ENCODE measurements at places on chromosomes 6 and 20.
A peak's percentile ranks its signal among the peaks of the same experiment; 100 is the strongest.

DNA sequence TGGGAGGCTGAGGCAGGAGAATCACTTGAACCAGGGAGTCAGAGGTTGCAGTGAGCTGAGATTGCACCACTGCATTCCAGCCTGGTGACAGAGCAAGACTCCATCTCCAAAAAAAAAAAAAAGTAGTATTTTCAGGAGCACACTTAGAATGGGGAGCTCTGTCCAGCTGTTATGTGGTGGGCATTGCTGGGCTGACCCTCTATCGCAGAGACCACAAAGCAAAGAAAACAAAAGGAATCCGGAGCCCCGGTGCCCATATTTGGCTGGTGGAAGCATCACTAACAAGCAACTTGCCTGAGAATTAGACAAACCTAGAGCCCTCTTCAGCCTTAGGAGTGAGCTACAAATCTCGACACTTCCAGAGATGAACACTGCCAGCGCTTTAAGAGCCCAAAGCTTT lies 137.3 kb upstream of the GPR6 start:
- DNase-seq, result no peak
- H3K27me3 ChIP-seq, result no peaks in the 10 kb centered on the region
- H3K36me3 ChIP-seq, result no peaks in the 10 kb centered on the region
- H3K4me1 ChIP-seq, result no peaks in the 10 kb centered on the region
- H3K4me3 ChIP-seq, result no peak overlapping the region
- H3K27ac ChIP-seq, result no peak overlapping the region

- no peaks in the 10 kb centered on the region for H3K4me1 ChIP-seq
- no peak overlapping the region for H3K27ac ChIP-seq
- peaks cover 4% of the 10 kb centered on the region for H3K27me3 ChIP-seq
- no peak overlapping the region for H3K4me3 ChIP-seq
- no peak for DNase-seq
Measured at GRCh38 chr6:169139179-169139971, 114.3 kb downstream of the THBS2 start.

DNA sequence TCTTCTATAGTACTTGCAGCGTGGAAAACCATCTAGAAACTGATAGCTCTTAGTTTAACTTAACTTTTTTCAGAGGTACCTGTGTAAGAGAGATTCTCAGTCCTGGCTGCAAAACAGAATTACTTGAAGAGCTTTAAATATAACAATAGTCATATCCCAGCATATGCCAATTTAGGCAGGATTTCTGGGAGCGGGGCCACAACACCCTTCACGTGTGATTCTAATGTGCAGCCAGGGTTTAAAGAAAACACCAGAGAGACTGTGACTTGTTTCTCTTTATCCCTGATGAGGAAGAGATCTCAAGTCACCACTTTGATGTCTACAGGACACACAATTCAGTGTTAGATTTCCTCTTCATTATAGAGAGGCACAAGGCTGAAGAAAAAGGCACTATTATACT lies 103.7 kb downstream of the PDSS2 start:
- no peaks in the 10 kb centered on the region for H3K27me3 ChIP-seq
- no peaks in the 10 kb centered on the region for H3K4me1 ChIP-seq
- no peak overlapping the region for H3K4me3 ChIP-seq
- no peak overlapping the region for H3K27ac ChIP-seq
- DNase-seq, result no peak
- no peaks in the 10 kb centered on the region for H3K36me3 ChIP-seq

DNA sequence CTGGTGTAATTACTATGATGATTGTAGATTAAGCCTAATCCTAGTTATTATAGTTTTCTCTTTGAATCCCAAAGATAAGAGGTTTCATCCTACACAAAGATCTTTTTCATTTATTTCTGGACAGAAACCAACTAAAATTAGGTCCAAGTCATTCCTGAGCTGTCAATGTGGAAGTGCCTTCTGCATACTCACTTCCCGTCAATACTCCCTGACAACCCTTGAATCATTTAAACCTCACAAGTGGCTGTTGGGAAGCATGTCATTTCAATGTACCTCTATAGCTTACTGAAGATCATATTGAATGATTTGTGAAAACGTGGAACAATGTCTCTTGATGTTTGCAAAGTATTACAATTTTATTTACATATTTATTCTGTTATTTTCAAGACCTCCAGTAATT lies 274.1 kb downstream of the HACE1 start:
- no peaks in the 10 kb centered on the region for H3K4me1 ChIP-seq
- H3K27me3 ChIP-seq, result peaks cover 4% of the 10 kb centered on the region
- H3K36me3 ChIP-seq, result no peaks in the 10 kb centered on the region
- H3K4me3 ChIP-seq, result no peak overlapping the region
- H3K27ac ChIP-seq, result no peak overlapping the region
- DNase-seq, result no peak

DNA sequence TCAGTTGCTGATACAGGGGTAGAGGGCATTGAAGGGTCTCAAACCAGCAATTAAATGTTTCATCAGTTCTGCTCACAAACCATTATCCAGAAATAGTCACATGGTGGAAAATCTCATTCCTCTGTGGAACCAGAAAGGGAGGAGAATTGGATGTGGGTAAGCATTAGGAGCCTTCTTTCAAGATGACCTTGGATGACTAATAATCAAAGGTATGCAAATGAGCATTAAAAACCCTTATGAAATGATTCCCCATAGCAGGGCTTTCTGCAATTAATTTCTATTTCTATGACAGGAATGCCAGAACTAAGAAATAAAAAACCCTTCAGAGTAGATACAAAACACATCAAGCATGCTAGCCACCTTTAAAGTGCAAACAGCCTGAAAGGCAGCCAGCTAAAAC lies 37.4 kb upstream of the HCRTR2 start:
- no peaks in the 10 kb centered on the region for H3K36me3 ChIP-seq
- no peak overlapping the region for H3K4me3 ChIP-seq
- H3K27me3 ChIP-seq, result no peaks in the 10 kb centered on the region
- no peaks in the 10 kb centered on the region for H3K4me1 ChIP-seq
- no peak overlapping the region for H3K27ac ChIP-seq
- no peak for DNase-seq

DNA sequence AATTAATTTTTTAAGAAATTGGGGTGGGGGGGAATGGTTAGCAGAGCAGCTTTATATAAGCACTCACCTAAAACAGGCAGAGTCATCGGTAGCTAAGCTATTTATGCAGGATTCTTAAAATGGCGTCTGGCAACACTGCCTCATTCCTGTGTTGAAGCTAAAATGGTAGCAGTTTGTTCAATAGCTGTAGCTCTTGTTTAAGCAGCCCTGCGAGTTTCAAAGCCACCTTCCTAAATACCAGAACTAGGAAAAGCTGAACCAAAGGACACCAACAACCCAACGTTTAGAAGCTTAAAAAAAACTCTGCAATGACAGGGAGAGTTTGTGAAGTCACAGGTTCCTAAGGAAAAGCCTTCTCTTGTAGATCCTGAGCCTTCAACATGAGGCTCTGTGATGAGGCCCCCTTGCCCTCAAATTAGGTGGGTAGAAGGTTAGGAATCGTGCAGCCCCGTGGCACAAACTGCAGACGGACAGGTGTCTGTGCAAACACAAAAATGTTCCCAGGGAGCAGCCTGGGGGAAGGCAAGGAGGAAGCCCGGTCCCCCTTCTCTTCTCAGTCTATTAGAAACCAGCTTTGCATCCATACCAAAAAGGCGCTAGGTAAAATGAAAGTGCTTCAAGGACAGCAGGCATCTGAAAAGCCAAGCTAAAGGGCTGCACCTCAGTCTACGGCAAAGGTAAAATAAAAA lies 4.7 kb downstream of the ZMYND8 start:
- H3K27me3 ChIP-seq, result no peaks in the 10 kb centered on the region
- peaks cover 22% of the 10 kb centered on the region for H3K36me3 ChIP-seq
- H3K27ac ChIP-seq, result peak overlapping the region; percentile 84
- no peak for DNase-seq
- peaks cover 24% of the 10 kb centered on the region for H3K4me1 ChIP-seq
- H3K4me3 ChIP-seq, result no peak overlapping the region

DNA sequence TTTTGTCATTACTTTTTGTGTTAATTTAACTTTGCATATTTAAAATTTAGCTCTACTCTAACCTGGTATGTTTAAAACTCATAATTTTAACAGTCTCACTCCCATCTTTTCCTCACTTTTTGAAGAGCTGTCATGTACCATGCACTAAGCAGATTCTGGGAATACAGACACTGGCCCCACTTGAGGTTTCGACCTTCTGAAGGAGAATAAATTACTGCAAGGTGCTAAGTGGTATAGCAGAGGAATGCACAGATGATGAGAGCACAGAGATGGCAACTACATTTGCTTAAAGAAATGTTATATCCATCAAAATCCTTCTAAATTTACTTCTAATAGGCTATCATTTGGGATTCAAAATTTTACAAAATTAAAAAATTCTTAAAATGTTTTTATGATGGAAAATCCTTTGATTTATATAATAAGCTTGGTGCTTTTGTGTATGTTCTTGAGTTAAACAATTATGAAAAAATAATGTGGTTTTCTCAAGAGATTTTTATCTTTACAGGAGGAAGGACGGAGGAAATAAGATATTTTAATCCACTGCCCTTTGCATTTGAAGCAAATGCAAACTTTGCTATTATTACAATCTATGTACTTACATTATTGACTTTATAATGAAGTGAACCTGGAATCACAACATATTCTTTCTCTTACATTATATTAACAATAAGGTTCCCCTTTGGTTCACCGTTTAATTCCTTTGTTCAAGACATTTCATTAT lies 79.3 kb downstream of the AHI1 start:
- H3K27ac ChIP-seq, result no peak overlapping the region
- no peak overlapping the region for H3K4me3 ChIP-seq
- no peak for DNase-seq
- H3K4me1 ChIP-seq, result peaks cover 2% of the 10 kb centered on the region

- no peak overlapping the region for H3K4me3 ChIP-seq
- peaks cover 33% of the 10 kb centered on the region for H3K4me1 ChIP-seq
- peaks cover 54% of the 10 kb centered on the region for H3K27me3 ChIP-seq
- H3K27ac ChIP-seq, result no peak overlapping the region
- no peaks in the 10 kb centered on the region for H3K36me3 ChIP-seq
Measured at GRCh38 chr6:44076356-44077213, 50.7 kb downstream of the MRPL14 start.

- H3K36me3 ChIP-seq, result no peaks in the 10 kb centered on the region
- H3K27ac ChIP-seq, result no peak overlapping the region
- H3K4me3 ChIP-seq, result no peak overlapping the region
Measured at GRCh38 chr6:43760210-43761168, 9.5 kb upstream of the VEGFA start.

DNA sequence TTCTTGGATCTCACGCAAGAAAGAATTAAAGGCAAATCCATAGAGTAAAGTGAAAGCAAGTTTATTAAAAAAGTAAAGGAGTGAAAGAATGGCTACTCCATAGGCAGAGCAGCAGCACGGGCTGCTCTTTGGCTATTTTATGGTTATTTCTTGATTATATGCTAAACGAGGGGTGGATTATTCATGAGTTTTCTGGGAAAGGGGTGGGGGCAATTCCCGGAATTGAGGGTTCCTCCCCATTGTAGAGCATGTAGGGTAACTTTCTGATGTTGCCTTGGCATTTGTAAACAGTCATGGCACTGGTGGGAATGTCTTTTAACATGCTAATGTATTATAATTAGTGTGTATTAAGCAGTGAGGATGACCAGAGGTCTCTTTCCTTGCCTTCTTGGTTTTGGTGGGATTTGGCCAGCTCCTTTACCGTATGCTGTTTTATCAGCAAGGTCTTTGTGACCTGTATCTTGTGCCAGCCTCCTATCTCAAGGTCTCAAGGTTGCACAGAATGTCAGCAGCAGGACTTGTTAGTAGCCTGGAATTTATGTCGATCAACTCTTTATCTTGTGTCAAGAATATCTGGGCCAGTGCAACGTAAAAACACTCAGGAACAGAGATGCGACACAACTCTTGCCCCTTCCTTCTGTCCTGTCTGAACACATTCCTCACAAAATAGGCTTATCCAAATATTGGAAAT lies 931.4 kb downstream of the QKI start:
- no peaks in the 10 kb centered on the region for H3K4me1 ChIP-seq
- no peak for DNase-seq
- H3K27ac ChIP-seq, result no peak overlapping the region
- H3K4me3 ChIP-seq, result no peak overlapping the region
- H3K36me3 ChIP-seq, result no peaks in the 10 kb centered on the region

DNA sequence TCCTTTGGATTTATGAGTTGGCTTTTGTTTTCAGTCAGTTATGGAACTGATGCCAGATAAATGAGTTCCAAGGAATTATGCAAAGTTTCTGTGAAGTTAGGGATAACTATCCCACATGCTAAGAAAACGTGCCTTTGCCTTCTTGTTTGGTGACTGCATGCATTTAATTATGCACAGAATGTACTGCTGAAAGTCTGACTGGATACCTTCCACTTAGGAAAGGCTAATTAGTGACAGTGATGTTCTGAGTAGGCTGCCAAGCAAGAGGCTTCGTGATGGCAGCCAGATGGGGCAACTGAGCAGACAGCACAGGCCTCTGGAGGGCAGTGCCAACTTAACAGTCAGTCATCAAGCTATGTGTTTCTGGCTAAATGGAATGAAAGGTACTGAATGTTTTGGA lies 289.9 kb downstream of the CD109 start:
- DNase-seq, result no peak
- H3K27ac ChIP-seq, result no peak overlapping the region
- H3K36me3 ChIP-seq, result no peaks in the 10 kb centered on the region
- H3K27me3 ChIP-seq, result no peaks in the 10 kb centered on the region

- no peaks in the 10 kb centered on the region for H3K4me1 ChIP-seq
- no peak overlapping the region for H3K27ac ChIP-seq
- no peak overlapping the region for H3K4me3 ChIP-seq
- no peaks in the 10 kb centered on the region for H3K36me3 ChIP-seq
- DNase-seq, result no peak
Measured at GRCh38 chr6:19410481-19410880, 426.7 kb upstream of the ID4 start.

GRCh38 chr20:32453467-32454163 lies 95.5 kb downstream of the ASXL1 start:
- no peak overlapping the region for H3K4me3 ChIP-seq
- no peaks in the 10 kb centered on the region for H3K4me1 ChIP-seq
- H3K27ac ChIP-seq, result no peak overlapping the region
- DNase-seq, result no peak

- H3K27ac ChIP-seq, result no peak overlapping the region
- H3K36me3 ChIP-seq, result peaks cover 2% of the 10 kb centered on the region
- H3K4me3 ChIP-seq, result no peak overlapping the region
Measured at GRCh38 chr6:104951677-104952076, 5.2 kb upstream of the LIN28B start.
